ENCODE measurements at places on chromosomes 4 and X.

- DNase-seq = no peak
Measured at GRCh38 chr4:18816228-18816895, 794.8 kb upstream of the LCORL start.

DNA sequence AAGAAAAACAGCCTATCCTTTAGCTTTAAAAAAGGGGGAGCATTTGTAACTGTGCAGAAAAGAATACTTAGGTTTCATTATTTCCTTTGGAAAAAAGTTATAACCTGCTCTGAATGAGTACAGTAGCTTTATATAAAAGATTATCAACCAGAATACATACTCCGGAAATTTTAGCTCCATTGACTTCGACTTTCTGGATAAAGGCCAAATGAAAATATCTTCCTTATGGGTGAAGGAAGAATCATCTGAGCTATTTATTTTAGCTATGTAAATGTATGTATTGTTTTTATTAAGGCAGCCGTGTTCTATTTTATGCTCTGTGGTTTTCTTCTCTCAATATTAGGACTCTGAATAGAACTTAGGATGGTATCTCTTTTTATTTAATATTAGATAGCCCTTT lies 69.0 kb upstream of the ETNPPL start:
- no peak for DNase-seq

DNA sequence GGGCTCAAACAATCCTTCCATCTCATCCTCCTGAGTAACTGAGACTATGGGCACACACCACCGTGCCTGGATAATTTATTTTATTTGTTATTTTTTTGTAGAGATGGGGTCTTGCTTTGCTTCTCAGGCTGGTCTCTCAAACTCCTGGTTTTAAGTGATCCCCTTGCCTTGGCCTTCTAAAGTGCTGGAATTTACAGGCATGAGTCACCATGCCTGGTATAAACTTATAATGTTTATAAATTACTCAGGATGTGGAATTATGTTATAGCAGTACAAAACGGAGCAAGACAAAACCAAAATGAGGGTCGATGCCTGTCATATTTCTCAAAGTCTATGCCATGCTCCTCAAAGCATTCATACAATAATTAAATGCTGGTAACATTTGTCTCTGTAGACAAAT lies 29.8 kb upstream of the TEX13C start:
- DNase-seq = peak; percentile 37

GRCh38 chr4:8218371-8219031 lies 19.4 kb downstream of the SH3TC1 start:
- no peak for DNase-seq

DNA sequence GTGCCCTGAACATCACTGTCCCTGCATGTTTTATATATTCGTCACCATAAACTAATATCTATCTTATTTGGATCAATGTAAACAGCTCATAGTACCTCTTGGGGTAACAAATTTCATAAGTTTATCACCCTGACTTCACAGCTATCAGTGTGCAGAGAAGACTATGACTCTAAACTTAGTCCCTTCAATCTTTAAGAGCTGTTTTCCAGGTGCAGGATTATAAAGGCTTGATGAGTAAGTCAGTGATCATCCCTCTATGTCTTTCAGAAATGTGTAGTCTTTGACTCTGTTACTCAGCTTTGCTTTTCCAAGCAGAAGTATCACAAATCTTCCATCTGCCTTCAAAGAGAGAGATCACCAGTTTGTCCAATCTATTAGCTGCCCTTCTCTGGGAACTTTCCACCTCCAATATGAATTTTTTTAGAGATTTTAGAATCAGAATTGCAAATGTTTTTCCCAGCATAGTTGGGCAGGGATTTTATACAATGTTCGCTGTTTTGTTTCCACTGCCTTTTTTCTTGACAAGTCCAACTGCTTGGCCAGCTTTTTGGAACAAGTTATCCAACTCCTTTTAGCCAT lies 45.1 kb upstream of the TSPAN7 start:
- DNase-seq = no peak

- DNase-seq = no peak
Measured at GRCh38 chr4:41517747-41518146, 20.2 kb upstream of the LIMCH1 start.

- DNase-seq = peak; percentile 46
Measured at GRCh38 chr4:139918591-139918990, 235.4 kb downstream of the MAML3 start.

DNA sequence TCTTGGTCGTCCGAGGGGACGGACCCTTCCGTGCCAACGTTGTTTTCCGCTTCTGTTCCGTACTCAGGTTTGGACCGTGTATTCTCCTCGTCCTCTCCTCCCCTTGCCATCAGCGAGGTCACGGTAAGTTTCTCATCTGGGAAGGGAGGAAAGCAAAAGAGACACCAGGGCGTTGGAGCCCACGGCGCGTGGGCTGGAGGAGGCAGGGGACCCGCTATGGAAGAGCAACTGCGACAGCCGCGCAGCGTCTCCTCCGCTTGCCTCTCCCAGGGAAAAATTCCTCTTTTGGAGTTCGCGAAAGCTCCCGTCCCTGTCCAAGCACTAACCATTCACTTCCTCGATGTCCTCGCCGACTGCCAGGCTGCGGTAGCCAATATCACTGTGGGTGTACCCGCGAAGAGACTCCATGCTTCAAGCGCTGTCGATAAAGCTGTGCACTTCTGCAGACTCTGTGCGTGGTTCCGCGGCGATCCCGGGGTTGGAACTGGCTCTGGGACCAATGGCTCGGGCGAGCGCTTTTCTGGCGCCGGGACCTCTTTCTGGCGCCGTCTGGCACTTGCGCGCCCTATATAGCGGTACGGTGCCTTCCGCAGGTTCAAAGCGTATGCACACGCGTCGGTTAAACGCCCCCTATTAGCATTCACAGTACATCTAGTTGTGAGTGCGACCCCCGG lies at the start of gene ESX1:
ESX1 (minus strand) TSS at position 492 of the 674 bp plus-strand sequence; CDS start at position 408, 84 bp downstream.
- peak; percentile 8 for DNase-seq

DNA sequence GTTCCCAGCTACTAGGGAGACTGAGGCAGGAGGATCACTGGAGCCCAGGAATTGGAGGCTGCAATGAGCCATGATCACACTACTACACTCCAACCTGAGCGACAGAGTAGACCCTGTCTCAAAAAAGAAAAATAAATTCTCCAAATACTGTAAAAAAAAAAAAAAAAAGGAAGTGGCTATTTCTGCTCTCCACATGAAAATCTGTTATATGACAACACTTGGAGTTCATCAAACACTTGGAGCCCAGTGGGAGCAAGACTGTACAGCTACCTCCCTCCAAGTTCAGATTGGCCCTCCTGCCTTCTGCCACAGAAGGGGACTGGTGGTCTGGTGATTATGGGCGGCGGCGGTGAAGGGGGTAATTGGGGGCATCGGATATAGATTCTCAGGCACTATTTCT lies 9.0 kb upstream of the CLDN34 start:
- no peak for DNase-seq

DNA sequence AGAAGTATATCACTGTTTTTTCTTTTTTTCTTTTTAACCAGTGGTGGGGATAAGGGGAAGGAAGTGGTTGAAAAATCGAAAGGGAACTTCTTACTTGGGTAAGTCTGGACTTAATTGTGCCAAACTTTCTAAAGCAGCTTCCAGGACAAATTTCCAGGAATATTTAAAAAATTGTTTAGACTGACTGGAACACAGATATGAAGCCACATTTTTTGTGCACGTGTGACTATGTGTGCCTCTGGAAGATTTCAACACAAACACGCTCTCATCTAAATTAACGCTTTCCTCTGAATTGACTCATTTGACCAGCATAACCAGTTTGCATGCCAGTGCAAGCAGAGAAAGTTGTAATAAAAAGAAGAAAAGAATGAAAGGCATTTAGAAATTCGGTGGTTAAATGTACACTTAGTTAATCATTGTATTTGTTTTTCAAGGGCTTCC lies 18.8 kb upstream of the YTHDC1 start:
- peak; percentile 76 for DNase-seq

DNA sequence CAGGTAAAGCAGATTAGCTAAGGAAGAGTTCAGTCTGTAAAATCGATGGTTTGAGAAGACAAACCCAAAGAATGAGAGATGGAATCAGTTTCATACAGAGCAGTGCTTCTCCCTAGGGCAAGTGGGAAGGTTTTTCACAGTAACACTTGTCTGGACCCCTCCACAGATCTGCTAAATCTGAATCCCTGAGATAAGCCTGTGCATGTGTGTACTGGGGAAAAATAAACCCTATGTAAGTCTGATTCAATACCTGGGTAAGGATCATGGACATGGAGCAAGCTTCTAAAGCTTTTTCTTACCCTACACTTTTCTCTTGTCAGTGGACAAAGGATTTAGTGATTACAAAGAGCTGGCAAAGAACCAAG lies 13.6 kb downstream of the ELOVL6 start:
- DNase-seq = no peak

DNA sequence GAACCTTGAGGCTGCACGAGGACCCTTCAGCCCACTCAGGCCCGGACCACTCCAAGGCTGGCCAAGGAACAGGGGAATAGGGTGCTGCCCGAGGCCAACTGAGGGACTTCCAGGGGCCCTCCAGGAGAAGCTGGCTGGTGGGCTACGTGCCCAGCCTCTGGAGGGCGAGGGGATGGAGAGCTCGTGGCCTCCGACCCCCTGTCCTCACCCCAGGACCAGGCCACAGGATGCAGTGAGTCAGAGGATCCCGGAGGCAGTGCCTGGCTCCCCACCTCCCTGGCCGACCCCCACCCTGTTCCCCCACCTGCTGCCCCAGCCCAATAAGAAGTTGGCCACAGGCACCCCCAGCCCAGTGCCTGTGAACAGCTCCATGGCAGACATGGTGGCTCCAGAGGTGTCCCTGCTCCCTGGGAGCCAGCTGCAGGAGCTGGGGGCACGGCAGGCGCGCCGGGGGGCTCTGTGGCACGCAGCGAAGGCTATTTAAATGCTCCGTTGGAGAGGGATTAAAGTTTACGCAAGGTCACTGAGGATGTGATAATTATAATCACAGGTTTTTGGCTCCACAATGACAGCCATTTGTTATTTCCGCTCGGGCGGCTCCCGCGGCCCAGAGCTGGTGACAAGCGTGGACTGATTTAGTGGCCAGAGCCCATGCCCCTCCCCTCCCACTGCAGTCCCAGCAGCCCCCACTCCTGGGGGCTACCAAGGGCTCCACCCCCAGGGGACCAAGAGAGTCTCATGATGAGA lies 95.7 kb upstream of the NKX1-1 start:
- DNase-seq = no peak

GRCh38 chr4:183588169-183588675 lies 70.8 kb downstream of the RWDD4 start:
- peak; percentile 59 for DNase-seq

GRCh38 chr4:13118633-13119032 lies 365.5 kb downstream of the RAB28 start:
- DNase-seq = no peak

GRCh38 chrX:45794323-45794994 lies 593.8 kb upstream of the DIPK2B start:
- DNase-seq = no peak

DNA sequence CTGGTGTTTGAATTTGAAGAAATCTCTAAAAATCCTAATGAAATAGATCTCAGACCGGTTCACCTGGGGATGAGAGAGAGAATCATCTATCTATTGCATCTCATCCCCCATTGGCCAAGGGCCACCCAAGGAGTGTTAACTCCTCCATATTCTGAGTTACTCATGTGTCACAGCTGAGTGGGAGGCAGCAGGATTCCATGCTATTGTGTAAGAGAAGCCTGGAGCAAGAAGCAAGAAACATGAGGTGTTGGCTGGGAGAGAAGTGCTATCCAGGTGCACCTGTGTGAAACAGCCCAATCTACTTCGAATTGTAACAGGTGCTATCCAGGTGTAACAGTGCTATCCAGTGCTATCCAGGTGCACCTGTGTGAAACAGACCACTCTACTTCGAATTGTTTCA lies 150.3 kb upstream of the MAOA start:
- DNase-seq = no peak

DNA sequence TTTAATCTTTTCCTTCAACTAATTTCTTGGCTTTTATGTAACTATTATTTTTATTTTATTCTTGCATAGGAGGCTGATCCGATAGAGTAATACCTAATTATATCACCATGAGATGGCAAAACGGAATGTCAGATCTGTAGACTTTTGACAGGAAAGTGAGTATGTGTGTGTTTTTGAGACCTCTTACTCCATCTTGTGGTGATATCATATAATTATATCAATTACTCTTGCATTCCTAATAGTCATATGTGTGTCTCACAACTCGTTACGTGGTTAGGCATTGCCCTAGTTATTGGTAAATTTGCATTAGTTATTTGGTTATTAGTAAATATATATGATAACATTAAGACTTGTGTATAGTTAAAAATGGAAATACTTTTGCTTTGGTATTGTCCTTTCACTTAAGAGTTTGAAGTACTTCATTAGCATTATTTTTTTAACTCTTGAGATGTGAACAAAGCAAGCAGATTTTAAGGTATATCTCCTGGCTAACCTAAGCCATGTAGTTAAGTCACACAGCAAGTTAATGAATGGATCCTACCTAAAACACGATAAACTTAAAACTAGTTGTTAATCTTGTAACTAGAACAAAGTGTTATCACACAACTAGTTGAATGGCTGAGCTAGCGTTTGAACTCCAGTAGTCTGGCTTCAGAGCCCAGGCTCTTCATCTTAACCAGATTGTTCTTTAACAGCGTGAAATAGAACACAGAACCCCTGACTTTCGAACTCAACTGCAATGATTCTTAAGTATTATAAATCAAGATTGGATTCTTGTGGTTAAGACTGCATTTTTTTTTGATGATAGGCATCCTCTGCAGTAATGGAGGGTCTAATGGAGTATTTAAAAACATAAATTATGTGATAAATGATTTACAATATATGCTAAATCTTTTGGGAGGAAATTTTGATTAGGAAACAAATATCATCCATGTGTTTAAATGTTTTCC lies 67.1 kb downstream of the PGRMC2 start:
- DNase-seq = peak; percentile 83

DNA sequence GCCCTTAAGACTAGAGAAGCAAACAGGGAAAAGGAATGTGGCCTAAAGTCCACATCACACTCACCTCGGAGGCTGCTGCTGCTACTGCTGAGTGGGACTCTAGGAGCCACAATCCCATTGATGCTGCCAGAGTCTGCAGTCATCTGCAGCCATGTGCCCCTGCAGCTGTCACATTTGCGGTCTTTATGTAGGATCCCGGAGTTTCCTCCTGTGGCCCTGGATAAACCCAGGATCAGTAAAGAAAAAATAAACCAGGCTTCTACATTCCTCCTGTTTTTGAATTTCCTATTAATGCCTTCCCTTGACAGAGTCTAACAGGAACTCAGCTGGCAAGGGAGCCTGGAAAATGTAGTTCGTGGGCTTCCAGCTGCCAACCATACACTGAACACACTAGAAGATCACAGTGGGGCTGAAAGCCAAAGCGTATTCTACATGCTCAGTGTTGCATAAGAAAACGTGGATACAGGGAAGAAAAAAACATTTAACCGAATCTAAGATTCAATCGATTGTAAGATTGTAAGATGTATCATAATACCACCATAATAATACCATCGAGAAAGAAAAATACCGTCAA lies 10.3 kb upstream of the PHEX start:
- no peak for DNase-seq

- no peak for DNase-seq
Measured at GRCh38 chrX:13985697-13986435, 43.8 kb downstream of the GEMIN8 start.

DNA sequence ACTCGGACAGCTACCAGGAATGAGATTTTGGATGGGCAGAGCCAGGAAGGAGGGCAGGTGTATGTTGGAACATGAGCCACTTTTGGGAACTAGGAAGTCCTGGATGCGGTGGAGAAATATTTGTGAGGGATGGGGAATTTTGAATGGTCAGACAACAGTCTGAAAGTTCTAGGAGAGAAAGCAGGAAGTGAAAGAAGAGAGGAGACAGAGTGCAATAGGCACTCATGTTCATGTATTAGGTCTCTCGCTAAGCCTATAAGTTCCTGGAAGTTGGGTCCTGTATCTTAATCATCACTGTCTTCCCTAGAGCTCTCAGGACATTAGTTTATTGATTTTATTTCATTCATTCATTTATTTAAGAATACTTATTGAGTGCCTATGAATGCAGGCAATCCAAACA lies 65.7 kb upstream of the CITED1 start:
- no peak for DNase-seq

Data from mesenchymal stem cell (in vitro differentiated cells and primary cell).